ENCODE measurements at places on chromosomes 4 and X. TPM values are rescaled to one million over a fixed set of nuclear protein-coding genes. Genes with fewer than 3 reads are reported as not detected.

Gene FAM9C
- not detected for total RNA-seq

Gene ARSJ
- not detected for total RNA-seq

Gene HTRA3
- total RNA-seq = not detected

Gene TBX22
- total RNA-seq = not detected

Gene TLR2
- 3.6 TPM for total RNA-seq

Gene RBMXL3
- total RNA-seq = not detected

Gene LRIT3
- total RNA-seq = 0.22 TPM

Gene GAR1
- total RNA-seq = 21.0 TPM

Gene TMPRSS11E
- not detected for total RNA-seq

Gene ALB
- total RNA-seq = not detected

Measured in activated B cell treated with CpG ODN at 0.5 μM for 24 hours (primary cell).